ENCODE measurements at places on chromosomes 16 and 17. TPM values are rescaled to one million over a fixed set of nuclear protein-coding genes. Genes with fewer than 3 reads are reported as not detected.

DNA sequence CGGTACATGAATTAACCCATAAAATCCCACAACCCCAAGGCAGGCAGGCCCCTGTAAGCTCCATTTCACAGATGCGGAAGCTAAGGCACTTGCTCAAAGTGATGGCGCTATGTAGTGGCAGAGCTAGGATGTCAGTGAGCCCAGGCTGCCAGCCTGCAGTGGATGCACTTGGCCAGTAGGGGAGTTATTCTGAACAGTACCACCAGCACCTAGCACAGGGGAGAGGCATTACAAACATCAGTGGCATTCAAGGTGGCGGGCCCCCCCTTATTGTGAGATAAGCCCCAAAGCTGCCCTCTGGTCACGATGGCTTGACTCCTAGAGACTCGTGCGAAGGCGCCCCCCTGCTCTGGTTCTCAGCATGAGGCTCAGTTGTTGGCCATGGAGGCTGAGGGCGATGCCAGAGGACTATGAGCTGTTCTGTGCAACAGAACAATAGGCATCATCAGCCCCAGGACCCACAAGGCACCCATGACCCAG, 33.8 kb downstream of the GTF3C1 start:
- no peak for DNase-seq

DNA sequence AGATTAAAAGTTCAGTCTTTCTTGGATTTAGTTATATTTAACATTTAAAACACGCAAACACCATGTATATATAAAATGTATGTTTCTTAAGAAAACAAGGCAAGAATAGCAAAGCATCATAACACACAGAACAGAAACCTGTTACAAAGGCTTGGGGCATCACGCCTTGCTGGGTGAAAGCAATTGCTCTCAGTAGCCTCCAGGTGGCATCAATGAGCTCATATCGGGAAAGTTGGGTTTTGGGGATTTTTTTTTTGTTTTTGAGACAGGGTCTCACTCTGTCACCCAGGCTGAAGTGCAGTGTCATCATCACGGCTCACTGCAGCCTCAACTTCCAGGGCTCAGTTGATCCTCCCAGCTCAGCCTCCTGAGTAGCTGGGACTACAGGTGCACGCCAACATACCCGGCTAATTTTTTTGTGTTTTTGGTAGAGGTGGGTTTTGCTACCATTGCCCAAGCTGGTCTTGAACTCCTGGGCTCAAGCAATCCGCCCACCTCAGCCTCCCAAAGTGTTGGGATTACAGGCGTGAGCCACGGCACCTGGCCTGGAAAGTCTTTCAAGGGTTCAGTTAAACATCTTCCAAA, 56.9 kb downstream of the CYB5D2 start:
- no peak for DNase-seq

SLC47A1 gene
- 16.6 TPM for polyA plus RNA-seq

DNA sequence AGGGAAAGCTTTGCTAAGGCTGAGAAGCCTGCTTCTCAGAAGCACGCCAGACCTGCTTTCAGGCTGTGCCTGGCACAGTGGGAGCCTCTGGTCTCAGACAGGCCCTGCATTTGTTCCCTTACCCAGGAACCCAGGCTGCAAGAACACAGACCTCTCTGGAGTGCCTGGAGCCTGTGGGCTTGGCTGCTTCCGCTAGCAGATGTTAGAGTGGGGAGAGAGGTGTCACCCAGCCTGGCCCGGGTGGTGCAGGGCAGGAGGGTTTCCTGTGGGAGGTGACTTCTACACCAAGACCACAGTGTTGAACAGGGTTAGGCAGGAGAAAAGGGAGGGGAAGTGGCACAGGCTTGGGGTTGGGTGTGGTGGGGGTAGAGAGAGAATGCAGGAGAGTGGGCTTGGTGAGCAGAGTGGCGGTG, 35.8 kb upstream of the ADGRG1 start:
- DNase-seq = no peak

PERCC1 gene
- polyA plus RNA-seq = not detected

- no peak for DNase-seq
Observed at GRCh38 chr17:59257101-59257500, 36.8 kb downstream of the GDPD1 start.

KRTAP16-1 gene
- polyA plus RNA-seq = not detected

NPIPA3 gene
- 19.0 TPM for polyA plus RNA-seq

DNA sequence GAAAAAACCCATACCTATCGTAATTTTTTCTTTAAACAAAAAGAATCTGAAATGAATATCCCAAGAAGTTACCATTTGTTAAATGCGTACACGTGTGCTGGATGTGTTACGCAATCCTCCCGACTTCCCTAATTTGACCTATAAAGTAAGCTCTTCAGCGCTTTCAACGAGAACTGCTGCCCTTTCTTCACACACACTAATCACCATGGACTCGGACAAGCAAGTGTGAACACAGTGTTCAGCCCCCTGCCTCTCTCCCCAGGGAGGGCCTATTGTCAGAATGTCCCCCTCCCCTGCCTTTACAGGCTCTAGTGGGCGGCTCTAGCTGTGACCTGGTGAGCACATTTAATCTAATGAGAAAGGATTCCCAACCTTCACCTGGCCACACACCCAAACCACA, 216.1 kb downstream of the CEP112 start:
- no peak for DNase-seq

DNA sequence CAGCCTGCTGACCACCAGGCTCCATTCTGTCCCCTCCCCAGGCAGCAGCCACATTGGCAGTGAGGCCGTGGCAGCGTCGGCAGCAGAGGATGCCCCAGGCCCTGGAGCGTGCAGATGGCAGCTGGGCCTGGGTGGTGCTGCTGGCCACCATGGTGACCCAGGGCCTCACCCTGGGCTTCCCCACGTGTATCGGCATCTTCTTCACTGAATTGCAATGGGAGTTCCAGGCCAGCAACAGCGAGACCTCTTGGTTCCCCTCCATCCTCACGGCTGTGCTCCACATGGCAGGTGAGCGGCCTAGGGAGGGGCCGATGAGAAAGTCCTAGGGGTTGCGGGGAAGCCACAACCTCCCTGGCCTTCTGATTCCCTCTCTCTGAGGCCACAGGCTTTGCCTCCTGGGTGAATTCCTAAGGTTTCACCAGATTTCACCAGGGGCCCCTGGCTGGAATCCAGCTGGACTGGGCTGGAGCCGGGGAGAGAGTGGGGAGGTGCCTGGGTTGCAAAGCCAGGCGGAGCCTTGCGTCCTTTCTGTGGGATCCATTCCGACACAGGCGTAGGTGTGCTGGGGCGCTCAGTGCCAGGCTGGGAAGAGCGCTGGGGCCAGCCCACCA, 5.9 kb downstream of the SLC16A5 start:
- DNase-seq = no peak

DNA sequence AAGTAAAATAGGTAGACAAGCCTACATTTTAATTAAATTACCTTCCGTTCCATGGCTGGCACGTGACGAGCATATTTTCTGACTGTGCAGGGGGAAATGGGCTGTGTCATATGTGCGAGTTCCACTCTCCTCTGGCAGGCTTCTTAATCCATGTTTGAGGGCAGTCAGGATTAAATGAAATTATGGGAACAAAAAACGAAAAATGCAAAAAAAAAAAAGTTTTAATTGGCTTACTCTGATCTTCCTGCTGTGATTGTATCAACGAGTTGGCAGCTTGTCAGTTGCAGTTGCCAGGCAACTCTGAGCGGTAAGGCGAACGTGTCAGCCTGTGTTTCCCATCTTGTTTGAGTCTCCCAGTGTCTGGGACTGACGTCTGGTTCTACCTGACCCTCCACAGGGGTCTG, 302.9 kb upstream of the XYLT1 start:
- no peak for DNase-seq

GRCh38 chr16:57622361-57623250, 5.8 kb upstream of the ADGRG1 start:
- no peak for DNase-seq

GRCh38 chr17:45437465-45438283, 5.0 kb upstream of the ARHGAP27 start:
- no peak for DNase-seq

OTOP3 gene
- not detected for polyA plus RNA-seq

GRCh38 chr16:84952335-84953189, 58.8 kb downstream of the ZDHHC7 start:
- peak; percentile 68 for DNase-seq

- no peak for DNase-seq
Observed at GRCh38 chr17:78777881-78778280, 4.2 kb downstream of the CYTH1 start.

DNA sequence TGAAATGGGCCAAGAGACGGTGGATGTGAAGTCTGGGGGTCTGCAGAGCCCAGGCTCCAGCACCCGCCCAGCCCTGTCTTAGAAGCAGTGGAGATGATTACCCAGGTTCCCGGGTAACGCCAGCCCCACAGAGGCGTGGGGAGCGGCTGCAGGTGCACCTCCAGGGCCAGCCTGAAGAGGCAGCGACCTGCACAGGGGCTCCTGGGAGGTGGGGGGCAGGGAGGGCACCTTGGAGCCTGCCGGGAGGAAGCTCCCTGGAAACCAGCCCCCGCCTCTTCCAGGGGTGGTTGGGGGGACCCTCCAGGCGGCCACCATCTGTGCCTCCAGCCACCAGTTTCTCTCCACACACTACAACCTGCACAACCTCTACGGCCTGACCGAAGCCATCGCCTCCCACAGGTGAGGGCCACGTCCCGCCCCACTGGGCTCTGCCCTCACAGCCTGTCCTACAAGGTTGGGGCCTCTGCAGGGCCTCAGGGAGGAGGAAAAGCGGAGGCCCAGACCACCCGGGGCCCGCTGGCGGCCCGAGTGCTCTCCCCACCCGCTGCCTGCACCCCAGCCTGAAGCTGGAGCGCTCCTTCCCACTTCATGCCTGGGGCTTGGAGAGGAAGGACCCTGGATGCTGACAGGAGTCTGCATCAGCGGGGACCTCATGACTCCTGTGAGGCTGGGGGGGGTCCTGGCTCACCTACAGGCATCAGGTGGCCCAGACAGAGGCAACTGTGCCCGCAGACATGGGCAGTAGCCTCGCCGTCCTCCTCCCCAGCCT, 10.5 kb downstream of the GAA start:
- DNase-seq = no peak

- no peak for DNase-seq
Observed at GRCh38 chr17:78127239-78127887, 1.2 kb downstream of the TMC6 start.

RUNDC3A gene
- 2.8 TPM for polyA plus RNA-seq

GRCh38 chr16:1331712-1332617, 1.5 kb upstream of the BAIAP3 start:
- DNase-seq = peak; percentile 63

GRCh38 chr17:74619077-74619673, 4.4 kb downstream of the CD300E start:
- DNase-seq = no peak

CD79B gene
- 2.1 TPM for polyA plus RNA-seq

DNA sequence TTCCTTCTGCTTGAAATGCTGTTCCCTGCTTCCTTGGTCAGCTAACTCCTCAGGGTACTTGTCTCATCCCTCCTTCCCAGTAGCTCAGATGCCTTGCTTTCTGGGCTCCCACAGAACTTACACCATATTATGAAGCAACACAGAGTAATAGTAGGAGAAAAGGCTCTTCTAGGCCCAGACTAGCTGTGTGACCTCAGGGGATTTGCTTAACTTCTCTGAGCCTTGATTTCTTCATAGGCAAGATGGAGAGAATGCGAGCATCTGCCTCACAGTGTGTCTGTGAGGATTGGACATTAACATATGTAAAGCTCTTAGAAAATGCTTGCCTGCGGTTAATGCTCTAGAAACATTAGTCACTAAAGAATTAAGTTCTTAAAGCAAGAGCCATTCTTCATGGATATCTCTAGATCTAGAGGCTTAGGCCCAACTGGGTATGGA, 22.3 kb upstream of the PECAM1 start:
- no peak for DNase-seq

ZG16 gene
- not detected for polyA plus RNA-seq

- no peak for DNase-seq
Observed at GRCh38 chr17:69141431-69142174, at the start of gene ABCA6. Gene ABCA6, minus strand, starts transcription at chr17:69141895. Its CDS starts 1,192 bp downstream, at chr17:69140703.

CA5A gene
- 0.31 TPM for polyA plus RNA-seq

MYLK3 gene
- 1.8 TPM for polyA plus RNA-seq

- no peak for DNase-seq
Observed at GRCh38 chr17:21455761-21456160, 79.6 kb downstream of the KCNJ12 start.

ZNF423 gene
- polyA plus RNA-seq = 33.2 TPM

GRCh38 chr17:50872710-50873424, 6.7 kb upstream of the TOB1 start:
- no peak for DNase-seq

PRAC2 gene
- not detected for polyA plus RNA-seq

- peak; percentile 18 for DNase-seq
Observed at GRCh38 chr17:76826330-76827068, 41.7 kb upstream of the MGAT5B start.

- DNase-seq = no peak
Observed at GRCh38 chr17:63156986-63157385, 191.0 kb downstream of the TANC2 start.

DNA sequence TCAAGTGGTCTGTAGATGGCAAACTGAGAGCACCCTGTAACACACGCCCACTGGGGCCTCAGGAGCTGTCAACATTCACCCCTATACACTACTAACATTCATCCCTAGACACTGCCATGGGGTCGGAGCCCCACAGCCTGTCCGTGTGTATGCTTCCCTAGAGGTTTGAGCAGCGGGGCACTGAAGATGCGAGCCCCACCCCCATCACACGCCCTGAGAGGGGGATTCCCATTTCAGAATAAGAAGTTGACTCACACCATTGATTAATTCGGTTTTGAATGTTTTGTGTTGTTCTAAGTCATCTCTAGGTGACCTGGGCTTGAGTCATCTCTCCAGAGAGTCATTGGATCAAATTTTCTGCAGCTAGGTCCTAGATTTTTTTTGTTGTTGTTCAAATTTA, 37.3 kb upstream of the MMD start:
- no peak for DNase-seq

GRCh38 chr17:43601280-43602039, 55.3 kb upstream of the ETV4 start:
- no peak for DNase-seq

DNA sequence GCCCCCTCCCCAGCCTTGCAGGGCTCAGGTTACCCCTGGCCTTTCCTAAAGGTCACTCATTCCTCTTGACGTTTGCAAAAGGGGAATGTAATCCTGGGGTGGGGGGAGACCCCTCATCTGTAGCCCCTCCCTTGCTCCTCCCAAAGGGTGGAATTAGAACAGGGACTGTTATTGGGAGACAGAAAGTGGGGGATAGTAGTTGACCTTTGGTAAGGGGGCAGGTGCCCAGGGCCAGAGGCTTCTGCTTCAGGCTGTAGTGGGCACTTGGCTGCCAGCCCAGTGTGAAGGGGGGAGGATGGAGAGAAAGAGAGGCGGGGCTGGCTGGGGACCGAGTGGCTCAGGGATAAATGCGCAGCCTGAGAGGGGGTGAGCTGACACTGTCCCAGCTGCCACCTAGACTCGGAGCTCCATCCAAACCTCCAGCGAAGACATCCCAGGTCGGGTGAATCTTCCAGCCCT, at the start of gene ENO3:
ENO3 (plus strand) TSS at position 374 of the 459 bp plus-strand sequence. CDS start 711 bp downstream, outside the sequence.
- DNase-seq = no peak

GRCh38 chr17:29195465-29196081, 15.4 kb upstream of the MYO18A start:
- no peak for DNase-seq

GRCh38 chr16:75304521-75305363, 53.3 kb upstream of the BCAR1 start:
- DNase-seq = no peak
